NCI-H1436 (cell line): ENCODE measurements at places on chromosomes 5 and 9.
A peak's percentile ranks its signal among the peaks of the same experiment; 100 is the strongest.

- DNase-seq = peak; percentile 25
These were observed 144.7 kb downstream of the TRPM6 start for GRCh38 chr9:74742792-74743730.

DNA sequence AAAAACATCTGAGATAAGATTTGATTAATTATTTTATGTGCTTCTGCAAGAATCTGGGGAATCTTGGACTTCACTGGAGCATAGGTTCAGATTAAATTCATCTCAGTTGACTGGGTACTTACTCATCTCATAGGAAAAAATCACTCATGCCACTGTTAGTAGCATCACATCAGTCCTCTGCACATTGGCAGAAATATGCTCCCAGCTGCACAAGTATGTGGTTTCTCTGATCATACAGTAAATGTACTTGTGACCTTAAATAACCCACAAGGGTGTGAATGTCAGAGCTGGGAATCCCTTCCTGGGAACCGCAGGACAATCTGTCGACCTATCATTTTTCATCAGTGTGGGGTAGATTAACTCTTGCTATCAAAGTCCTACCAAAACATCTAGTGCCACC is 203.7 kb upstream of the SLC24A2 start:
- no peak for DNase-seq

GRCh38 chr5:29231154-29231553 is 1962.3 kb upstream of the CDH6 start:
- no peak for DNase-seq

DNA sequence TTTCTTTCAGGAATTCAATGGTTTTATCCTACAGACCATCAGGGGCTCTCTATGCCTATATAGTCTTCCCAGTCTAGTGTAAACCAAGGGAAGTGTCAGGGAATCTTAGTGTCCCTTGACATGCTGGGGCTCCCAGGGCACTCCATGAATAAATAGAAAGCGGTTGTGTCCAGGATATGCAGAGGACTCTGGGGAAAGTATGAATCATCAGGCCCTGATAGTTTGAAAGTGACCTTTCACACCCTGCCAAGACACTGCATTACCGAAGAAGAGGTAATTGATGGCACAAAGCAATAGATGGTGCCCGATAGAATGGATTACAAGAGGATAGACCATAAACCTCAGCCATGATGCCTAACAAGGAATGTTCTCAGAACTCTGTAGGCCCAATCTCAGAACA is 163.3 kb upstream of the DAPK1 start:
- DNase-seq = no peak

DNA sequence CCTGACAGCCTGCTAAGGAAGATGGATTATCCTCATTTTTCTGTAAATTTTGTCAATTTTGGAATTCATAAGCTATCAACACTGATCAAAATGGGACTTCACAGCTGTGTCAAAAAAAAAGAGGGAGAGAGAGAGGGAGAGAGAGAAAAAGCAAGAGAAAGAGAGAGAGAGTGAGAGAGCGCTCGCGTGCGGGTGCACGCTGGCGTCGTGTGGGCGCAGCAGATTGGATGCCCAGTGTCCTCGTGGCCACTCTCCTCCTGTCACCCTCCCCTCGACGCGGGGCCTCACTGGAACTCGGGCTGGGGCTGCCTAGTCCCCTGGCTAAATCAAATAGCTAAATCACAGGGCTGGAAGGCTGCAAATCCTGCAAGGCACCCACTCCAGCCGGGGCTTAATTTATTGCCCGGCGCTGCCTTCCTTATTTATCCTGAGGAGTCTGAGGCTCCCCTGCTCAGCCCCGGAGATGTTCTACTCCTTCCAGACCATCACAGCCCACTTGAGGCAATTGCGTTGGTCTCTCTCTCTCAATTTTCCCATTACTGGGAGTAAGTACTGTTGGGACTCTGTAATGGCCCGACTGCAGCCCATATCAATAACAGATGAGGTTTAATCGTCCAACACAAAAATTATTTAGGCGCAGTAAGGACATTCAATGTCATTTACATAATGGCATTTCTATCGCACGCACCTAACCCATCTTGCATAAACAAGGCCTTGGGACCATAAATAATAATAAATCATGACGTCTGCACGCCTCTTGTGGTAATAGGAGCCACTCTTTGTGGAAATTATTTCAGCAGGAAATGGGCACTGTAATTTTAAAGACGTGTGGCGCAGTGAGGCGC is 94.2 kb downstream of the PAX5 start:
- DNase-seq = peak; percentile 72

DNA sequence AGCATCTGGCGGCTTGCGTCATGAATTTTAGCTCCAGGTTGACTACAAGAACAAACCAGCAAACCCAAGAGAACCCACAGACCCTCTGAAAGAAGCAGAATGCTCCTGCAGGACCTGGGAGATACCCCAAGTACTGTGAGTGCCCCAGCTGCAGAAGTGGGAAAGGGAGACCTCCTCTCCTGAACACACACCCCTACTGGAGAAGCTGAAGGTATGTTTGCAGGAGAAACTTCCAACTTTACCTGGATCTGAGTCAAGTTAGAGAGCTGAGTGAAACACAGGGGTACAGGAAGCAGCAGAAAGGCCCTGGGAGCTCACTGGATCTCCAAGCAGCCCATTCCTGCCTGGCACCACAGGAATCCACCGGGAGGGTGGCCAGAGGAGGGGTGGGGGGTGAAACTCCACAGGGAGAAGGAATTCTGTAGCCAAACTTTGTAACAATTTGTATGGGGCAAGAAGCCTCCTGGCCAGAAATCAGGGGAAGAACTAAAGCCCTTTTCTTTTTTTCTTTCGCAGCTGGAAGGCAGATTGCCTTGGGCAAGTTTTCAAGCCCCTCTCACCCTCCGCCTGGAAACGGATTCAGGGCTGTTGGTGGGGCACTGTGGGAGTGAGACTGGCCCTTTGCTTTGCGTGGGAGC is 576.2 kb downstream of the BNC2 start:
- DNase-seq = no peak

DNA sequence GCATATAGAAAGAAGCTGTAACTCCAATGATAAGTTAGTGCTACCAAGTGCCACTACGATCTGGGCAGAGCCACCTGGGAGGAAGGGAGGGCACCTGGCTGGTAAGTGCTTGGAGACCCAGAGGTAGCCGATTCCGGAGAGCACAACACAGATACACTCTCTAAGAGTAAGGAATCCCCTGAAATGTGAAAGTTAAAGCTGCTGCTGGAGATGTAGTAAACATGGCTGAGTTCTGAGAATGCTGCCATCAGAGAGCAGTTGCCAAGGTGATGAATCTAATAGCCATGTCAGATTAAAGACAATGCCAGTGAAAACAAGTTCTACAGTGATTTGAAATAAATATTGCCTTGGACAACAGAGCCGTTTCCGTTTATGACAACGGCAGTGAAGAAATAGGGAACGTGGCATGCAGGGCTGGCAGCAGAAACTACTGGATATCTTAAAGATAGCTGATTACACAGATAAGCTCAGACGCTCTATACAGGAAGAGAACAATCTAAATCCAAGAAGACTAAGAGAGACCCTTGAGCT is 561.2 kb upstream of the C9orf72 start:
- DNase-seq = peak; percentile 2

- DNase-seq = no peak
These were observed 124.0 kb upstream of the DAP start for GRCh38 chr5:10885026-10885425.
